Stimulated activated CD4-positive, alpha-beta T cell treated with anti-CD3 and anti-CD28 coated beads, Interleukin-15, amount 100 ng/mL, for 24 hours (primary cell): ENCODE measurements at places on chromosomes 4 and X.

- DNase-seq = no peak
Measured at GRCh38 chr4:106358899-106359298, 9.7 kb downstream of the GIMD1 start.

DNA sequence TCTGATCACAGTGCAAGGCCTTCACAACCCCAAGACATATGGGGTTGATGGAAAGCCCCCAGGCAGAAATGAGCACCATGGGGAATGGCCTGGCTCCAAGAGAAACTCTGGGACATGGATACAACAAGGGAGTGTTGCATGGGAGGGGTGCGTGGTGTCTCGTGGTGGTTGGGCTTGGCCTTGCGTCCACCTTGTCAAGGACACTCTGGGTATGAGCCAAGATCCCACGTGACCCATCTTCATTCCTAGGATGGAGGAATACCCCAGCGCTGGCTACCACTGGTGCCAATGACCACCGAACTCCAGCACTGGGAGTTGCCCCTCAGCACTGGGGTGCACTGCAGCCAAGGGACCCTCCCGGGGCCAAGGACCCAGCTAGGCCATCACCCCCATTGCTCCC is 267.5 kb upstream of the AGTR2 start:
- no peak for DNase-seq

- no peak for DNase-seq
Measured at GRCh38 chr4:94373752-94374151, 31.1 kb upstream of the HPGDS start.

- no peak for DNase-seq
Measured at GRCh38 chrX:11261260-11261659, 32.0 kb upstream of the AMELX start.

DNA sequence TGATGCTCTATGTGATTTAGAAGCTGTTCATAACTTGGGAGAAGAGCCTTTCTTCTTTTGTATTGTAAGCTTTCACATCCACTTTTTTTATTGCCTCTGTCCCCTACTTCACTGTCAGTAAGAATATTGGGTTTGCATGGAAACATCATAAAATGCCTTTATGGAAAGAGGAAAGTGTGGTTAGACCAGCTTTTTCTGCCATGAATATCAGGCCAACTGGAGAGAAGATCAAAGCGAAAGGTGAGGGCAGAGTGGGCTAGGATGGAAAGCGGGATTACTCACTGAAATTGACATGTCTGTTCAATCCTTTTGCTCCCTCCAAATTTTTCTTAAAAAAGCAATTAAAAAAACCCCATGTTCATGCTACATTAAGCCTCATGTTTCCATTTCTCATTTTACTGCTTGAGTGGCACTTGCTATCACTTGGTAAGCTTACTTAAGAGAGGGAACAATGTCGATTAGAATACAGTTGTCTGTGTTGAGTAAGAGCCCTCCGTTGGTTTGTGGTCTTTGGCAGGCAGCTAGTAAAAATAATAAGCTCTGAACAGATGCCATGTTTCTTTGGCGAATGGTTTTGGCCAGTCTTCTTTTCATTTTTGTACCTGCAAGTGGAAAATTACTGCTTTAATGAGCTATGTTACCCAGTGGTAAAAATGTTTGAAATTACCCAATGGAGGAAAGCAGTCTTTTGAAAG is 35.9 kb downstream of the SUPT20HL1 start:
- no peak for DNase-seq

DNA sequence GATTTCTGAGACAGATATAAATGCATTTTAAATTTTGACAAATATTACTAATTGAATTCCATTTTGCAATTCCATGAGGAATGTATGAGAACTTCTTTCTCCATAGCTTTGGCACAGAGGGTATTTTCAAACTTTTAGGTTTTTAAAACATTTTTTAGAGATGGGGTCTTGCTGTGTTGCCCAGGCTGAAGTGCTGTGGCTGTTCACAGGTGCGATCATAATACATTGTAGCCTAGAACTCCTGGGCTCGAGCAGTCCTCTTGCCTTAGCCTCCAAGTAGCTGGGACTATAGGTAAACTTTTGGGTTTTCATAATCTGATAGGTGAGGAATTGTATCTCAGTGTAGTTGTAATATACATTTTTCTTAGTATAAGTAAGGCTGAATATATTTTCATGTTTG is 53.4 kb downstream of the ANXA3 start:
- DNase-seq = no peak

DNA sequence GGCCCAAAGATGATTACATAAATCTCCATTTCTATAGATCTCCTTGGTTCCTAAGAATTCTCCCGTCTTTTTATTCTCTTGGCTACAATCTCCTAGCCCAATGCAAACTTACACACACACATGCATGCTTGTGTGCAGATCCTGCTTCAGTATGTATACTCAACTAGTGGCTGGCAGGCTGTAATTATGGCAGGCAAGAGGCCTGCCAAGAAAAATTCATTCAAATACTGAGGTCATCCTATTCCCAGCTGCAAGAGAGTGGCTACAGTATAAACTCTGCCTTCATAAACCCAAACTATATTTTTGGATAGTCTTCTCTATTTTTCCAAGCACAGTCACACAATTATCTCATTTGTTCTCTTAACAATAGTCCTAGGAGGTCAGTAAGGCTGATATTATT is 95.2 kb downstream of the SHROOM4 start:
- DNase-seq = no peak

- no peak for DNase-seq
Measured at GRCh38 chrX:25011589-25012432, 4.0 kb downstream of the ARX start.

DNA sequence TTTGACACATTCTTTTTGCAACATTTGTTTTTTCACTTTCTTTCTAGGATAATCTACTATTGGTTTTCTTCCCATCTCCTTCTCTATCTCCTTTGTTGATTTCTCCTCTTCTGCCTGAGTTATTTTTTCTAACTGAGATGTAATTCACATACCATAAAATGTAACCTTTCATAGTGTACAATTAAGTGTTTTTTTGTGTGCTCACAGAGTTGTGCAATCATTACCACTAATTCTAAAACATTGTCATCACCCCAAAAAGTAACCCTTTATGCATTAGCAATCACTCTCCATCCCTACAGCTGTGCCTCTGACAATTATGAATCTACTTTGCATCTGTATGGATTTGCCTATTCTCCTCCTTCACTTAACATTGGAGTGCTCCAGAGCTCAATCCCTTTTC is 66.6 kb upstream of the FHL1 start:
- DNase-seq = no peak

DNA sequence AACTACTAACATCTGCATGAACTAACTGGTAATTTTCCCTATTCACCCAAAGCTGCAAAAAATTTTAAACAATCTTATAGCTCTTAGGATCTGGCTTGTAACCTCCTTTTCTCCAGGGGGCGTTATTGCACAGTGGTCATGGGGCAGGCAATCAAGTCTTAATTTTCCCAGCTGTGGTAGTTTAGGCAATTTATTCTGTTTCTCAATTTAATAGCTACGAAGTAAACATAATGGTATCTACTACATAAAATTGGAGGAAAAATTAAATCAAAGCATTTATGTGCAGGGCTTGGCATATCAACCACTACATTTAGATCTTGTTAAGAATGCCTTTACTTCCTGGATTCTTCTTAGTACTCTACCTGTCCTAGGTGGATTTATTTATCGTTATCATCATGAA is 137.4 kb upstream of the GUCY1A1 start:
- peak; percentile 3 for DNase-seq

GRCh38 chrX:12975670-12975965 is 708 bp downstream of the TMSB4X start:
- DNase-seq = no peak

DNA sequence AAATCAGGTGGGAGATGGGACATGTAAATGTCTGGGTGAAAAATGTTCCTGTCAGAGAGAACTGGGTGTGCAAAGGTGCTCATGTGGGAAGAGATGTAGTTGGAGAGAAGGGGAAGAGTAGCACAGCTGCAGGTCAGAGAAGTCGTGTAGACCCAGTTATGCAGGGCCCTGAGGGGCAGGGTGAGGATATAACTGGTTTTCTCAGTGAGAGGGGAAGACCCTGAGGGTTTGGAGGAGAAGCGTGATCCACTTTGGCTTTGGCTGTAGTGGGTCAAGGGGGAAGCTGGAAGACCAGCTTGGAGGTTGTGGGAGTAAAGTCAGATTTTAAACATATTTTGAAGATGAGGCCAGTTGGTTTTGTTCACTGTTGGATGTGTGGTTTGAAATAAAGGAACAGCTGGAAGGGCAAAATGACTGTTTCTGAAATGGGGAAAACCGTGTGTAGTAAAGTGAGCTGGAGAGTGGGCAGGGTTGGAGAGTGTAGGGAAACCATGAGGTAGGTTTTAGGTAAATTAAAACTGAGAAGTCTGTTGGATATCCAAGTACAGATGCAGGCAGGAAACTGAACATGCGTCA is 44.2 kb downstream of the NAP1L5 start:
- no peak for DNase-seq

DNA sequence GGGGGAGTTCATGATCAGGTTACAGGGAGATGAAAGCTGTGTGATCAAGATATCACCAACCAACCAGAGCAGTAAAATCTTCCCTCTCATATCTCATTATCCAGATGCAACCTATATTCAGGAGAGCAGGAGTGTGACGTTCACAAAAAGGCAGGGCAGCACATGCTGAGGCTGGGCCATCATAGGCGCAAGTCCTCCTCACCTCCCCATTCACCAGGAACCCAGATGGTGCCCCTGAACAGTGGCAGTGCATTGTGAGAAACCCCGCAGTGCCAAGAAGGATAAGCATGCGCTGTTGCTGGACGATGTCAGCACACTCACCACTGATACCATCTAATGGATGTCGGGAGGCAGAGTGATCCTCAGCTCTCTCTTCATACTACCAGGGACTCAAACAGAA is 170.9 kb downstream of the COL25A1 start:
- DNase-seq = no peak

- DNase-seq = no peak
Measured at GRCh38 chrX:87805829-87806490, 288.4 kb downstream of the KLHL4 start.

GRCh38 chr4:110137829-110138228 is 60.6 kb downstream of the ELOVL6 start:
- DNase-seq = no peak

DNA sequence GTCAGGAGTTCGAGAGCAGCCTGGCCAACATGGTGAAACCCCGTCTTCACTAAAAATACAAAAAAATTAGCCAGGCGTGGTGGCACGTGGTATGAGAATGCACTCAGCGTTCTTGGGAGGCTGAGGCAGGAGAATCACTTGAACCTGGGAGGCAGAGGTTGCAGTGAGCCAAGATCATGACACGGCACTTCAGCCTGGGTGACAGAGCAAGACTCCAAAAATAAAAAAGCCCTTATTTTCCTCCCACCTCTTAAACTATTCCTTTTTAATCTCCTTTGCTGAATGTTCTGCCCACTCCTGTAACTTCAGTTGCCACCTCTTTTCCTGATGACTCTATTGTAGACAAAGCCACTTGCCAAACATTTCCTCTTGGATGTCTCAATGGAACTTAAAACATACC is 72.6 kb downstream of the TAF1 start:
- DNase-seq = no peak

DNA sequence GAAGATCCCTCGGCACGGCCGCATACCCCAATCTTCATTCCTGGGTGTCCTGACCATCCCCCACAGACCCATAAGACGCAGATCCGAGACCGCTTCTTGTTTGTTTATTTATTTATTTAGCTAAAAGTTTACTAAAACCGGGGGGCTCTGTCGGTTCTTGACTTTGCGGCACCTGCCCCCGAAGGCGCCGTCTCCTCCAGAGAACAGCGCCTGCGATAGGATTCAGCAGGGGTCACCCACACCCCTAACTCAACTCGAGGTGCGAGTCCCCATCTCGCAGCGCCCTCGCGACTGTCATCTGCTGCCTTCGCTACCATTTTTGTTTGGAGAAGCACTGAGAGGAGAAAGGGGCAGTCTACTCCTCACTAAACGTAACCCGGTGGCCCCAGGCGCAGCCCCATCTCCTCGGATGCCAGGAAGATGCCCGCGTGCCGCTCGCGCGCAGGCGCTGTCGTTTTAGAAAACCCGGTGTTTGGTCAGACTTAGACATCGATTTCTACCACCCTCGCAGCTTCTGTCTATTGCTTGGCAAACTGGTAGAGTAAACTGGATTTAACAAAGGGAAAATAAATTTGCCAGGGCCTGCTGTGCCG is 18.9 kb upstream of the GPR101 start:
- DNase-seq = peak; percentile 52

DNA sequence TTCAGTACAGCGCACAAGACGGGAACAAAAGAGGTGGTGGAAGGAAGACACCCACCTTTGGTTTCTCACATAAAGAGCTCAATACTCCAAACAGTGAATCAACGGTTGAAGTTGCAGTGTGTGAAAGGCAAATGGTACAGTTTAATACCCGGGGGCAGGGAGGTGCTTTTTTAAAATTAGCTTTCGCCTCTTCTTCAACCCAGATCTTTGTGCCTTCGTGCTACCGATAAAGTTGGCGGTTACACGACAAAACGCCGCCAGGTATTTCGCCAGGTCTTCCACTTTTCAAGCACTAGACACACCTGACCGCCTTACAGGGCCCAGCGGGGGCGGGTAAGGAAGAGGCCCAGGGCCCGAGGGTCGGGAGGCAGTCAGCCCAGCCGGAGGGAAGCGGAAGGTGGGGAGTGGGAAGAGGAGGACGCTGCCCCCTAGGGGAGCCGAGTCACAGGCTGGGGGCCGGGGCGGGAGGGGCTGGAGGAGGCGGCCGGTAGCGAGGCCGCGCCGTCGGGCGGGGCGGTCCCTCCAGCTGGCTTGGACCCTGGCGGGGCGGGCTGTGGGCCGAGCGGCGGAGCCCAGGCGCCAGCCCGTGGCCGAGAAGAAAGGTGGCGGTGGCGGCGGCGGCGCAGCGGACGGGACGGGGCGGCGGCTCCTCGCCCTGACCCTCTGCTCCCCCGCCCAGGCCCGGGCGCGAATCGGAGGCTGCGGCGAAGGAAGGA is 16.0 kb downstream of the UTP3 start:
- DNase-seq = peak; percentile 68

DNA sequence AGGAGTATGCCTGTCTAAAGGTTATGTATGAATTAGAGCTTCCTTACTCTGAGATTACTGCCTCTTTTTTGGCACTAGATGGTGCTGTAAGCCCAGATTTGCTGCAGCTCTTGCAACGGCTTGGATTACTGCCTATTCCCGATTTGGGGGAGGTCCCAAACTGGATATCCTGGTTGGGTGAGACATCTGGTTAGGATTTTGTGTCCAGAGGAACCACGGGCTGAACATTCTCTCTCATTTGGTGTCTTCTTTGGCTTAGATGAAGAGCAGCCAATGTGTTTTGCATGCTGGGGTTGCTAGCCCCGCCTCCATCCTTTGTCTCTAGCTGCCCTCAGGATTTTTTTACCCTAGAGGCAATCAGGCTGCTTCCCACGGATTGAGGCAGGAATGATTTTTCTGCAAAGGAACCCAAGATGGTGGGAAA is 31.9 kb downstream of the F8A1 start:
- peak; percentile 23 for DNase-seq

GRCh38 chr4:174859904-174860303 is 30.9 kb upstream of the GLRA3 start:
- no peak for DNase-seq

- DNase-seq = no peak
Measured at GRCh38 chr4:56535915-56536314, 30.3 kb downstream of the ARL9 start.

DNA sequence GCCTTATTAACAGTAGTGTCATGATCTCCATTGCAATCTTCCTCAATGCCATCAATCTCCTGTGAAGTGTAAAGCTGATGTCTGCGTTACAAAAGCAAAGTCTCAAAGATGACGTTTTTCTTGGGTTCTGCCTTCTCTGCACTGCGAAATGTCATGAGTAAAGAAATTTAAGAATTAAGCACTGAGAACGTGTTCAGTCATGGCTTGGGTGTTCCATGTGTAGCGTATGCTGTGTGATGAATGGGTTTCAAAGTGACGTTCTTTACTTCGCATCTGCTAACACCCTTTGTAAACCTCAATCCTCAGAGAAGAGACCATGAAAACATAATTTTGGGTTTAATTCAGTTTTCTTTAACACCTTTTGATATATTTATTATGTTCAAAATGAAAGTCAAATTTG is 999 bp downstream of the NAP1L5 start:
- DNase-seq = no peak
